ENCODE measurements at places on chromosomes 1 and 21.

- DNase-seq = no peak
Observed at GRCh38 chr1:55088413-55088812, 49.1 kb downstream of the PCSK9 start.

- DNase-seq = no peak
Observed at GRCh38 chr1:206510371-206510770, 3.0 kb downstream of the RASSF5 start.

DNA sequence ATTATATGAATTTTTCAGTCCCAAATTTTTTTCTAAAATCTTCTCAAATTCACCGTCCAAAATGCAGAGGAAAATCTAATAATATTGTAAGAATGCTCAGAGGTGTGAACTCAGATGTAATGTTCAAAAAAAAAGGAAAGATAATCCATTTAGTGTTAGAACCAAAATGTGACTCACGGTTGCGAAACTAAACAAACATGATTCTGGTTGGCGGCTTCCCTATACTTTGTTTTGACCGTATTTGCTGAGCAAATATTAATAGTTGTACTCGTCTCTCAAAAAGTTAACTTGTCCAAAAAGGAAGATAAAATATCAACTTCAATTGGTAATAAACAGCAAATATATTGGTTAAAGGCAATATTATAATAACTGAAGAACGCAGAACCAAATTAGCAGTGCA, 34.4 kb downstream of the ZSWIM5 start:
- DNase-seq = no peak

DNA sequence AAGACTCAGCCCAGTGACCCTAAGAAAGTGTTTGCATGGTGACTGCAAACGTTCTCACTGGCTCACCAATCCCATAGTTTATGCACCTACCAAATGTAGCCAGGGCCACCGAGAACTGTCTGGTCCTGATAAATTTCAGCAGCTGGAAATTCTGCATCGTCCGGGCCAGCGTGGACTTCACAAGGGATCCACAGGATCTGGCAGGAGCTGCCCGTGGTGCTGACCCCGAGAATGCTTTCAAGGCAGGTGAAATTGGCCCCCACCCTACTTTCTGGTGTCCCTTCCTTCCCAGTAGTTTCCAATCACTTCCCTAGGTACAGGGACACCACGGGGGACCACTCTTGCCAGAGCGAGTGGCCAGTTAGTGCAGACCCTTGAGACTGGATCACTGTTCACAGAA, 26.2 kb downstream of the UBASH3A start:
- no peak for DNase-seq

DNA sequence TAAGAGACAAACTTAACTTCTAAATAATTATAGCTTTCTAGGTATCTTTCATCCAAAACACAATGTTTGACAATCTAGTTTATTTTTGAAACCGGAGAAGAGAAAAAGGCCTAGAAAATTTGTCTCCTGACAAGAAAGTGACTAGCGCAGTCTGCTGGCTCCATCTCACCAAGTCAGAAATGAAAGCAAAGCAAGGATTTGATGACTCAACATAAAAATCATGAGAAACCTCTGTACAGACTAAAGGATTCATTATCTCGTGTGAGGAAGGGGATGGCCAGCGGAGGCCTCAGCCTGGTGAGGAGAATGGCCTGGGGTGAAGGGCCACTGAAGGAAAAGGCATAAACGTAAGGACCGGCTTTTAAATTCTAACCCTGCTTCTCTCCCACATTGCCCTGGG, 20.0 kb upstream of the TSNAX start:
- DNase-seq = no peak

DNA sequence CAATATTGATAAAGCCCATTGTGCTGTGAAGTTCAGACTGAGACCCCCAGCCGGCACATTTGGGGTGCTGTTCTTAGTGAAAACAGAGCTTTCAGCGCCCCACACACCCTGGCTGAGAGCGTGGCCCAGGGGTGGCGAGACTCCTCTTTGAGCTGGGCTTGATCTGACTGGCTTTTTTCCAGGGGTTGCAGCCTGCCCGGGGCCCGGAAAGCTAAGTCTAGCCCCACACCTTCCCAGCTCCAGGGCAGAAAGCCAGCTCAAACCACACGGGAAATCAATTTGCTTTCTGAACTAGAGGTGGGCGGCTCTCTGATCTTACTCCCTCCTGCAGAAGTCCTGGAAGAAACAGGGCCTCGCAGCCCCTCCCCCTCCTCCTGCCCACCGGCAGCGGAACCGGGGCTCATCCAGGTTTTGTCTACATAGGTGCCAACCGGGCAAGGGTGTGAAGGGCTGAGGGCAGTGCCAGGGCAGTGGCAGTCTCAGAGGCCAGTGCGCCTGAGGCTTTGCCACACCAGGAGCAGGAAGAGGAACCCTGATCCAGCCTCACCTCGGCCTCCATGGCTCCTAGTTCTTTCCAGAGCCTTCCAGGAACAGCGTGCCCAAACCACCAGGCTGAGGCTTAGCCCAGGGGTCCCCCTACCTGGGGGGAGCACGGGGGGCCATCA, 155.3 kb downstream of the NPHP4 start:
- DNase-seq = no peak

DNA sequence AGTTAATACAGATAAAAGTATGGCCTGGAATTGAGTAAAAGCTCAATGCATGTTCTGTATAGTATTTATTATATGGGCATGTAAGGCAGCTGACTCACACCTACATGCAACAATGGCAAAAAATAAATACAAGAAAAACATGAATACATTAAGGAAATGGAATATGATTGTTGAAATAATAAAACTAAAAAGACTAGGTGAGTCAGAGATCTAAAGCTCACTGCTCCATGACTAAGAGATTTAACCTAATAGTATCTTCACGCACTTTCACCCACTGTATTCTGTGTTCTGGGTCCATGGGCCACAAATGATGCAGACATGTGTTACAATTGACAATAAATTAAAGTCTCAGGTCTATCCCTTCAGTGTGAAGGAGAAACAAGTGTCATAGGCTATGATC, 607.0 kb downstream of the AGBL4 start:
- no peak for DNase-seq

DNA sequence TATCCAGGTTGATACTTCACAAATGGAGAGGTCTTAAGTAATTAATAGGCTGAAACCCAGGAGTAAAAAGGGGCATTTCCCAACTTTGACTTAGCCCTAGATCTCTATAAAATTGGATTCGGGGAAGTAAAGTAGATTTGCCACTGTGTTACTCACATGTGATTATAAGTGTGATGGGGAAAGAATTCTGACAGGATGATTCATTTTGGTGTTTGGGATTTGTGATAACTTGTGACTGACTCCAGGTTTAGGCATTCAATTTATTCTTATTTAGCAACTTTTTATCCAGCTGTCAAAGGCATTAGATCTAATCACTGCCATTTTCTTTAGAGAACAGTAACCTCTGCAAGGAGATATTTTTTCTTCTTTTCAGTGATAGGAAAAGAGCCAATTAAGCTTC, 175.5 kb downstream of the ASTN1 start:
- DNase-seq = no peak

GRCh38 chr1:187249196-187249595, 420.4 kb downstream of the PLA2G4A start:
- no peak for DNase-seq

GRCh38 chr21:29506214-29506613, 207.5 kb downstream of the BACH1 start:
- no peak for DNase-seq

- peak; percentile 83 for DNase-seq
Observed at GRCh38 chr1:213905344-213905743, 82.4 kb upstream of the PROX1 start.

GRCh38 chr1:230303822-230304221, 122.3 kb downstream of the PGBD5 start:
- DNase-seq = no peak

DNA sequence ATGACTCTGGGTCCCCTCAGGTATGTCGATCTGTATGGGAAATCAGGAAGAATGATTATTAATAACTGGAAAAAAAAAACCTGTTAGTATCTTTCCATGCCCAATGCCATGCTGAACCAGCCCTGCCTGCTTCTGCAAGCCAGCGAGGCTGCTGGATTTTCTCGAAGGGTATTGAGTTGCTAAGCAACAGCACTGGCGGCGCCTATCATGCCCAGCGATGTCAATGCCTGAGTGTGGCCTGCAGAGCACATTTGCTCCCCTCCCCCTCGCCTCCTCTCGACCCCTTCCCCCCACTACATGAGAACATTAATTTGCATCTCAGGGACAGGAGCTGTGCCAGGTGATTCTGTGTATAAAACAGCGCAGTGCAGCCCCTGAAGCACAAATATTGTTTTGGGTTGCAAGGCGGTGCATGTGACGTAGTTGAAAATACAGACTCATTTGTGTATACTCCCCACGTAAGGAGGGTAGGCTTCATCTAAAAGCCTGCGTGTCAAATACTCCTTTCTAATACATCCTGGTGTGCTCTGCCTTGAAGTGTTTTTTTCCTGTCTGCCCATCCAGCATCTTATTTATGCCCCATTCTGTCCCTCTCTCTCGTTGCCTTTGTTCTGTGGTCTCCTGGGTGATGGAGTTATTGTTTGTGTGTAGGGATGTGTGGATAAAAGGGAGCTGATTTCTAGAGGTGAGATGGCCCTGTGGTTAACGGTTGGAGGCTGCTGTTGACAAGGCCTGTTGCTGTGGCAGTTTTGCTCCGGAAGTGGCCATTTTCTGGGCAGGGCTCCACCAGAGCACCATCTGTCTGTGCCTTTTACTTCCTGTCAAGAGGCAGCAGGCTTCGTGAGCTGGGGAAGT, 32.7 kb upstream of the ATP5PO start:
- peak; percentile 73 for DNase-seq

DNA sequence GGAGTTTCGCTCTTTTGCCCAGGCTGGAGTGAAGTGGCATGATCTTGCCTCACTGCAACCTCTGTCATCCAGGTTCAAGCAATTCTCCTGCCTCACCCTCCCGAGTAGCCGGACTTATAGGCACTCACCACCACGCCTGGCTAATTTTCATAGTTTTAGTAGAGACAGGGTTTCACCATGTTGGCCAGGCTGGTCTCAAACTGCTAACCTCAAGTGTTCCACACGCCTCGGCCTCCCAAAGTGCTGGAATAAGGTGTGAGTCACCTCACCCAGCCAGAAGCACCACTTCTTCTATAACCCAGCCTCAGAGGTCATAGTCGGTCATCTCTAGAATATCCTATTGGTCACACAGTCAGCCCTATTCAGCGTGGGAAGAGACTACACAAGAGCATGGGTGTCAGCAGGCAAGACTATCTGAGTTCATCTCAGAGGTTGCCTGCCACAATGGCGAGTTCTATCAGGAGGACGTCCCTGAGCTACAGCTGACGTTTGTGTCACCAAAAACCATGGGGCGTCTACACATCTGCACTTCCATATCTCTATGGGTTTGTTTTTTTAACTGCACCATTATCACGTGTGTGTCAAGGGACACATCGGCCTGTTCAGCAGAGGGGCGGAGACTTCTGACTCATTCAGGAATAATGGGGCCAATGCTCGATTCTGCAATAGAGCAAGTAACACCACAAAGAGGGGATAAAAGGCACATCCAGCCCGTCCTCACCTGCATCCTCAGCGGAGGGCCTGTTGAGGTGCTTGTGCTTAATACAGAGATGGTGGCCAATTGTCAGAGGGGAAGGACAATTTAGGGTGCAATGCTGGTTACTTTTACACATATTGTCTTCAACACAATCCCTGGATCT, 256.3 kb upstream of the IRF2BP2 start:
- DNase-seq = no peak

DNA sequence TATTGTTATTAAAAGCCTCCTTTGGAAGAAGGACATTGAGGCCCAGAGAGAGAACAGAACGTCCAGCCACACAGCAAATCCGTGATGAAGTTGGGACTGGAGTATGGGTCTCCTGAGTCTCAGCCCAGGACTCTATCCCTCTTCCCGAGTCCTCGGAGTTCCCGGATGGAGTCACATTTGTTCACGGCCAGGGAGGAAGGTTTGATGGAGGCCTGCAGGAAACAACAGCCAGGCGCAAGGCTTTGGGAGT, 357 bp upstream of the TXLNA start:
- DNase-seq = no peak

DNA sequence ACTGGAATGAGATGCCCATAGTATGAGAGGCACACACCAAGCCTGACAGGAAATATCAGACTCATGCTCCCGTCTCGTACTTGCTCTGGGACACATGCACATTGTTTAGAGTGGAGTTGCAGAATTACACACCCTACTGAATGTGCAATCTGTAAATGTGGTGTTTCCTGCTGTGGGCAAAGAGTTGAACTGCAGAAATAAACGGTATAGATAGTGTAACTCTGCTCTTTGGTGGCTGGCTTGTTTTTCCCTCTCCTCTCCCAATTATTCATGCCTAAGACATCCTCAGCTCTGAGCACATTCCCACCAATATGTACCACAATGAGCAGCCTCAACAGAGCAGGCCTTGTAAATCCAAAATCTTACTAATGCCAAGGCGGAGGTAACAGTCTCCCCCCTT, 90.1 kb upstream of the DIRAS3 start:
- no peak for DNase-seq

GRCh38 chr1:173663159-173663558, 6.5 kb downstream of the ANKRD45 start:
- no peak for DNase-seq

DNA sequence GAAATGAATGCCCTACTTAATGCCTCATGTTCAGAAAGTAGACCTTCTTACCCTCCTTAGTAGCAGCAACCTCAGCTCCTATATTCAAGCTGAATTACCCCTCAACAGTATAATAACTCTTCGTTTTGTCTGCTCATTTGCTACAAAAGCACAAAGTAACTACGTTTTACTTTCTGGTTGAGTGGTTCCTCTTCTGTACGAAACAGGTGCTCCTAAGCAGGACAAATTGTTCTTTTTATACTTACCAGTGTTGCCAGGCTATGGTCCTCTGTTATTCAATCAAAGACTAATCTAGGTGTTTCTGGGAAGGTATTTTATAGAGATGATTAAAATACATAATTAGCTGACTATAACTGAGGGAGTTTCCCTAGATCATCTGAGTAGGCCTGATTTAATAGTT, 484.2 kb upstream of the ADAMTS5 start:
- DNase-seq = no peak

DNA sequence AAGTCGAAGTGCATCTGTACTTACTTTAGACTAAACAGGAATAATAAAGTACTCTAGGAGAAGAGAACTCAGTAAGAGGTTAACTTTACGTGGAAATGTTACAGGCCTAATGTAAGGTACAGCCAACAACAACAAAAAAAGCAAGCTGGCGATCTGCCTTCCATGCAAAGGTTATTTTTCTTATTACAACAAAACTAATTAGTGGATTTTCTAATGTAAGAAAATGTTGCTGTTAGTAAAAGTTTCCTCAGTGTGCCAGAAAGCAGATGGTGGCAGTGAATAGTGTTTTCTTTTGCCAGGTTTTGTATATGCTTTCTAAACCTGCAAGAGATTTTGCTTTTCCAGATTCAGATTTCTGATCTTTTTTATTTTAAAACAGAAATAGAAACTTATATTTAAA, 179.2 kb downstream of the NFIA start:
- DNase-seq = no peak

GRCh38 chr1:30845237-30845903, 63.2 kb downstream of the SDC3 start:
- DNase-seq = no peak

- no peak for DNase-seq
Observed at GRCh38 chr1:44924835-44925464, 61.4 kb downstream of the EIF2B3 start.

- no peak for DNase-seq
Observed at GRCh38 chr1:233293556-233294446, 1.7 kb downstream of the PCNX2 start.

Data from globus pallidus (tissue), 1 donor.